ENCODE measurements at places on chromosomes 13 and 19. TPM values are rescaled to one million over a fixed set of nuclear protein-coding genes. Genes with fewer than 3 reads are reported as not detected.

The ZNF419 gene
- 9.9 TPM for total RNA-seq

The ZNF90 gene
- total RNA-seq: not detected

The ZNF610 gene
- total RNA-seq: not detected

The SOX1 gene
- not detected for total RNA-seq

The MYO9B gene
- total RNA-seq: 33.2 TPM

The LRRC8E gene
- 5.1 TPM for total RNA-seq

The CALR3 gene
- total RNA-seq: not detected

The TMEM150B gene
- total RNA-seq: not detected

The KLF16 gene
- total RNA-seq: 24.8 TPM

The MIDN gene
- 51.8 TPM for total RNA-seq

Measured in A549 treated with GW870086 at 1 μM for 4 hours (cell line).